ENCODE measurements at places on chromosomes 1 and 21.

DNA sequence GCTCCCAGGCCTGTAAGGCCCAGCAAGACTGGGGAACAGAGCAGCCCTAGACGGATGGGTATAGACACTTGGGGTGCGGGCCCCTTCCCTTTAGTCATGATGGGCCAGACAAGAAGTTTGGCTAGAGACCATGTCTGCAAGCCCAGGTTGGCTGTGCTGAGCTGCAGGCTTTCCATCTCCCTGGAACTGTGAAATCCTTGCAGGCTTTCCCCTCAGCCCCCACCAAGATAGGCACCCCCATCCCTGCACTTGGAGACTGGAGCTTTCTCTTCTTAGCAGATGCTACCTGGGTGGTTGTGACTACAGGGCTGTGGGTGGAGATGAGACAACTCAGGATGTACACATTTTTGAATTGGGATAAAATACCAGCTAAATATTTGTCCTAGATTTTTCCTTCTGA, 110.3 kb downstream of the PTPRU start:
- no peak for DNase-seq

DNA sequence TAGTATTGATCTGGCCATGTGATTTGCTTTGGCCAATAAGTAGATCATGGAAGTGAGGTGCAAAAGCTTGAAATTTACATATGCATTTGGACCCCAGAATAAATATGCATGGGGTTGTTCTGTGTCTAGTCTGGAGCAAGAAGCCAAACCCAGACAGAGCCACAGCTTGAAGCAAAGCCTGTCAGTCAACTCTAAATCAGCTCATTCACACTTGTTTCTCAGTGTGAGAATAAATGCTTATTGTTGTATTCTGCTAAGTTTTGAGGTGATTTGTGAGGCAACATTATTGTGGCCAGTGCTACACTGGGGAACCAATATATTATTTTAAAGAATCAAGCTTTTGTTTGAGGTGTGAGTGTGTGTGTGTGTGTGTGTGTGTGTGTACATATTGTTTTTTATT, 12.2 kb upstream of the PGLYRP3 start:
- no peak for DNase-seq

- DNase-seq = no peak
These were observed 98.5 kb upstream of the CD53 start for GRCh38 chr1:110774398-110774797.

- DNase-seq = no peak
These were observed 1.5 kb upstream of the TAS1R3 start for GRCh38 chr1:1329304-1330210.

GRCh38 chr1:246978281-246978680, 29.6 kb downstream of the ZNF695 start:
- DNase-seq = no peak

DNA sequence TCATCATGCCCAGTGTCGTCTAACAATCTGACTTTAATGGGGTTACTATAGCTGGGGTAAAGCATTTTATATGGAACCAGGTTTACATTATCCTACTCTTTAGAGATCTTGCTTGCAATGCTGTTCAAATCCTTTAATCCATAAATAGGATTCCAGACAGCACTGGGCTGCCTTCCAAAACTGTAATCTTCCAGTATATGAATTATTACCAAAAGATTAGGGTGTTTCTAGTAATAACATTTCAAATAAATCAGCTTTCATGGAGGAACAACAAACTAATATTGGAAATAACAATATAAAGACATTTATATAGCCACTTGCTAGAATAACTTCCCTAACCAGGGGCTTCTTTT, 88.6 kb upstream of the PLXNA2 start:
- DNase-seq = no peak

GRCh38 chr1:81155131-81155530, 645.6 kb upstream of the ADGRL2 start:
- DNase-seq = no peak

GRCh38 chr1:167312871-167313270, 92.2 kb downstream of the POU2F1 start:
- DNase-seq = no peak

- no peak for DNase-seq
These were observed 71.4 kb upstream of the APOBEC4 start for GRCh38 chr1:183724350-183725042.

- DNase-seq = no peak
These were observed 5.7 kb downstream of the RSPO1 start for GRCh38 chr1:37629008-37629407.

GRCh38 chr1:186424539-186424938, 36.4 kb downstream of the PDC start:
- no peak for DNase-seq

GRCh38 chr1:17120481-17120877, 1.2 kb upstream of the PADI2 start:
- no peak for DNase-seq

- DNase-seq = no peak
These were observed 18.1 kb upstream of the TMEM81 start for GRCh38 chr1:205102404-205102803.

DNA sequence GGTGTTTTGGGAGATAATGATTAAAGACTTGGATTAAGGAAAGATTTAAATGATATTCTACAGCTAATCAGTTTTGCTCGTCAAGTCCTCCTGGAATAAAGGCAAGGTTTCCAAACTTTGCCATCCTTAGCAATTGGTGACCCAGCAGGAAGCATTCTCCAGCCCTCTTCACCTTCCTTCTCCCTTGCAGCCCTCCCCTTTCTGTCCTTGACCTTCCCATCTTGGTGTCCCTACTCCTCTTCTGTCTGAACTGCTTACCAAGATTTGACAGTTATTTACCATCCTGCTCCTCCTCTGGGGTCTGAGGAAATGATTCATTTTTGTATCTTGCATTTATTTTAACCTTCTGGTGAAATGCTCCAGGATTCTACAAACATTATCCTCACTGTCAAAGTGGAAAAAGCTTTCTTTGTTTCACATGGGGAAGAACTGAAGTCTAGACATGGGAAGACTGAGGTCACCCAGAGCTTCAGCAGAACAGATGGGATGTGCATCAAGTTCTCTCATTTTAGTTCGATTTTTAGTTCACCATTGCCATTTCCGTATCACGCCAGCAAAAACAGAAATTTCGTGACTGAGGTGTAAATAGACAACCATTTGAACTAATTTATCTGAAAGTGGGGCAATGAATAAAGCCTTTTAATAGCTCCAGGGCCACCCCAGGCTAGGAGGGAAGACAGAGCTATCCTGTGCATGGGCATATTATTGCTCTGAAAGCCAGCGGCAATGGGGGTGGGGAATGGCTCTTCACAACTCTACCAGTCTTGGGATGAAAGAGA, 504.4 kb upstream of the PLXNA2 start:
- no peak for DNase-seq

GRCh38 chr1:31822766-31823165, 6.9 kb upstream of the SPOCD1 start:
- no peak for DNase-seq

Data from stimulated activated CD4-positive, alpha-beta T cell treated with anti-CD3 and anti-CD28 coated beads, Interleukin-15, amount 100 ng/mL, for 24 hours (primary cell).